ENCODE measurements at places on chromosomes 2 and 18.
A peak's percentile ranks its signal among the peaks of the same experiment; 100 is the strongest.

GRCh38 chr2:199462956-199463692, 5.4 kb upstream of the SATB2 start:
- peak; percentile 60 for DNase-seq

GRCh38 chr18:24031318-24031717, 16.8 kb downstream of the TTC39C start:
- DNase-seq = no peak

- no peak for DNase-seq
Measured at GRCh38 chr2:149164296-149164695, 125.8 kb downstream of the LYPD6B start.

DNA sequence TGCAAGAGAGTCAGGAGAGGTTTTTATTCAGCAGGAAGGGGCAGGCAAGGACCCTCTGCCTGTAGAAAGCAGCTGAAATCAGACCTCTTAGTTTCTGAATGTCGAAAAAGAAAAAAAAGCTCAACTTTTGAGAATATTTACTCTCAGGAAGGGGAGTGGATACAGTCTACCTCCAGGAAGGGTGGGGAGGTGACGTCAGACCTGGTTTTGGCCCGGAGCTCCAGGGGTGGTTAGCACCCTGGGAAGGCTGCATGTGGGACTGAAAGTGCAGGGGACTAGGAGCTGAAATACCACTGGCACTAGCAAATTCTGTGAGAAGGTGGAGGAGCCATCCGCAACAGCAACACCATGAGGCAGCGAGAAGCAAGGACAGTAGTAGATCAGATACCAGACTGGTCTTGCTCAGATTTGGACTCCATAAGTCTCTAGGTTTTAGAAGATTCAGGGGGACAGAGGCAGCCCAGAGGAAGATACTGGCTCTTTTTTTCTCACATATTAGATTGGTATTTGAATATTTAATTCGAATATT, 19.8 kb downstream of the MC2R start:
- DNase-seq = no peak

GRCh38 chr18:9617006-9617542, 2.7 kb upstream of the PPP4R1 start:
- no peak for DNase-seq

DNA sequence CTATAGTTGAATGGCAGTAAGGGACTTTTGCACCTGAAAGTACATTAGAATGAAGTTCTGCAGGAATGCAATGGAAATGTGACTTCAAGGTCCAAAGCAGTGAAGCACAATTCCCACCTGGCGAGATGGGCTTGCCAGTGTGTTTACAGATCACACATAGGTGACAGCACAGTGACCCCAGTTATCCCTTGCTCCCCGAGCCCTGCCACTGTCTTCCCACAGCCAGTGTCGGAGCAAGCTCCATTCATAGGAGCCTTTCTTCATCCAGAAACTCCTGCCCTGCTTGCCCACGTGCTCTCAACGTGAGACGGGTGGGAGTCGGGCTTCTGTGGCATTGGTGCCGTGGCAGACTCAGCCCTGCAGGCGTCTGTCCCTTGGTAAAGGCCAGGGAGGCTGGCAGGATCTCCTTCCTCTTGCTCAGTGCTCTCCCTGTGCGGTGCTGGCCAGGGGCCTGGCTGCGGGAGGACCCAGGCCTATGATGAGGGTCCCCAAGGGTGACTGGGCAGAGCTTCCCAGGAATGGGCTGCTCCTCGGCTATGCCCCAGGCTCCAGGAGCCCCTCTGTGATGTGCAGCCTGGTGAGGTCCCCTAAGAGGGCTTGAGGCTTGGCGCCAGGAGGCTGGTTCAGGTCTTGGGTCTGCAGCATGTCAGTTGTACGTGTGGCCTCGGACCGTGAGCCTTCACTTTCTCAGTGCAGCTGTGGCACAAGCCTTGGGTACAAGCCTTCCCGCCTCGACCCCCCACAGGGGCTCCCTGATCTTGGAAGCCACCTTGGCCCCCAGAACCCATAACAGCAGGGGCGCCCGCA, 40.2 kb downstream of the SNED1 start:
- no peak for DNase-seq
